HFFc6 (cell line): ENCODE measurements at places on chromosomes 1 and 21. TPM values are rescaled to one million over a fixed set of nuclear protein-coding genes. Genes with fewer than 3 reads are reported as not detected.
A peak's percentile ranks its signal among the peaks of the same experiment; 100 is the strongest.

DNA sequence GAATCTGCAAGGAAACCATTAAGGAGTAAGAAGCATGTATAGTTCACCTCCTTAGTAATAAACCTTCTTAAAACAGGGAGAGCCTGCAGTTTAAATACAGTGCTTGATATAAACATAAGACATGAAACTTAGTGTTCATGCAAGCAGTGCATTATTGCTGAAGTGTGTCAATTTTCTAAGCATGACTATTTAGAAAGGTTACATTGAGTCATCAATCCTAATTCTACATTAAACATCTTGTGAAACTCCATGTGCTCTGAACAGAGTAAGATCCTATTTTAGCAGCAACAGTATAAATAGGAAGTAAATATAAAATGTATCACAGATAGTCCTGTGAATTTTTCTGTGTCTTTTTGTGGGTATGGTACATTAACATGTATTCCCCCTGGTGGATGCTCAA is 135.5 kb downstream of the ESRRG start:
- no peak for DNase-seq

GRCh38 chr1:220902916-220903315 is 23.7 kb downstream of the HLX start:
- no peak for DNase-seq

GRCh38 chr21:14918527-14918926 is 146.3 kb downstream of the NRIP1 start:
- DNase-seq: no peak

GRCh38 chr1:243917177-243917862 is 67.3 kb upstream of the AKT3 start:
- DNase-seq: peak; percentile 80

GRCh38 chr21:37264808-37265207 is 2.3 kb downstream of the VPS26C start:
- no peak for DNase-seq

DNA sequence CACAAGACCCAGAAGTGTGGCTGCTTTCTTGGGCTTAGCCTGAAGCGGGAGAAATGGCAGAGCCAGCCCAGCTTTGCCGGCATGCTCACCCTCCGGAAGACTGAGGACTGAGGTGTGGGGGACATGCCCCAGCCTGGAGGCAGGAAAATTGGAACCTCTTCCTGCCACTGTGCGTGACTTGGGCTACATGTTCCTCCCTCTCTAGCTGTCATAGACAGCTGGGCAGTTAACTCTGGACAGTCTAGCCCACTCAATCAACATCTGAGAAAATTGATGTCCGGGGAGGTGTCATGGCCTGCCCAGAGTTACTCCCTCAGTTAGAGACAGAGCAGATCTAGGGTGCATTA is 59.7 kb downstream of the UBE2T start:
- DNase-seq: no peak

DNA sequence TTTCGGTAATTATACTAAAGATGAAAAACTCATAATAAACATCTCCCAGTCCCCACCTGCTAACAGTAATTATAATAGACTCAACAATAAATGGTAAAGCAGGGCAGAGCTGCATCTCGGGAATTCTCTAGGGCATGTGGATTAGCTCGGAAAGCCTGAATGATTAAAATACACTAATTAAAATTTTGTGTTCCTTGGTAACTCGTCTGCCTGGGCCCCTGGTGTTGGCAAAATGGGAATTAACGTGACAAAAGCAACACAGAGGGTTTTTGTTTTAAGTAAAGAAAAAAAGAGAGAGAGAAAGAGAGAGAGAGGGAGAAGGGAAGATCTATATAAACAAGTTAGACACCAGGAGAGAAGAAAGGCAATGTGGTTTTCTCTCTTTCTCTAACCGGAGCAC is 62.1 kb downstream of the CASZ1 start:
- no peak for DNase-seq

GRCh38 chr1:32774950-32775634 is 42.1 kb downstream of the YARS1 start:
- no peak for DNase-seq

- no peak for DNase-seq
Observed at GRCh38 chr1:204448344-204448964, 36.8 kb upstream of the PPP1R15B start.

DNA sequence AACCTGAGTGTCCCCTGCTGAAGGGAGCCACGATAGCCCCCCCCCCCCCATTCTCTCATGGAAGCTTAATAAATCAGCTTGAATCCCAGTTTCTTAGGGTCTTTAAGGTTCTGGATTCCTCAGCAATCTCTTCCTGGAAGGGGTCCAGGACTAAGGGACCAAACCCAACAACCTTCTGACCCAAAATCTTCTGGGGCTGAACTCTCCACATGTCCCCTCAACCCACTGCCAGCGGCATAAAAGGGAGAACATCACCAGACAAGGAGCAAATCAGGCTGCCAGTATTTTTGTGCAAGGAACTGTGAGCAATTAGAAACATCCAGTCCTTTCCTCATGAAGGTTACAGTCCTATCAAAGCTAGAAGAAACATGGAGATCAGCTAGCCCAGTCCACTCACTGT is 12.7 kb upstream of the LORICRIN start:
- DNase-seq: no peak

The HMGCS2 gene
- total RNA-seq: not detected in 3 replicates

The PODN gene
- total RNA-seq: 9.6 to 11.9 TPM (median 10.6 TPM) in 3 replicates

The SH2D2A gene
- total RNA-seq: not detected in 2 replicates

The SELENBP1 gene
- total RNA-seq: 9.8 and 15.6 TPM in 2 replicates

The PGLYRP3 gene
- total RNA-seq: not detected in 3 replicates
